Calu3 (cell line): ENCODE measurements at places on chromosomes 7 and 10.
A peak's percentile ranks its signal among the peaks of the same experiment; 100 is the strongest.

DNA sequence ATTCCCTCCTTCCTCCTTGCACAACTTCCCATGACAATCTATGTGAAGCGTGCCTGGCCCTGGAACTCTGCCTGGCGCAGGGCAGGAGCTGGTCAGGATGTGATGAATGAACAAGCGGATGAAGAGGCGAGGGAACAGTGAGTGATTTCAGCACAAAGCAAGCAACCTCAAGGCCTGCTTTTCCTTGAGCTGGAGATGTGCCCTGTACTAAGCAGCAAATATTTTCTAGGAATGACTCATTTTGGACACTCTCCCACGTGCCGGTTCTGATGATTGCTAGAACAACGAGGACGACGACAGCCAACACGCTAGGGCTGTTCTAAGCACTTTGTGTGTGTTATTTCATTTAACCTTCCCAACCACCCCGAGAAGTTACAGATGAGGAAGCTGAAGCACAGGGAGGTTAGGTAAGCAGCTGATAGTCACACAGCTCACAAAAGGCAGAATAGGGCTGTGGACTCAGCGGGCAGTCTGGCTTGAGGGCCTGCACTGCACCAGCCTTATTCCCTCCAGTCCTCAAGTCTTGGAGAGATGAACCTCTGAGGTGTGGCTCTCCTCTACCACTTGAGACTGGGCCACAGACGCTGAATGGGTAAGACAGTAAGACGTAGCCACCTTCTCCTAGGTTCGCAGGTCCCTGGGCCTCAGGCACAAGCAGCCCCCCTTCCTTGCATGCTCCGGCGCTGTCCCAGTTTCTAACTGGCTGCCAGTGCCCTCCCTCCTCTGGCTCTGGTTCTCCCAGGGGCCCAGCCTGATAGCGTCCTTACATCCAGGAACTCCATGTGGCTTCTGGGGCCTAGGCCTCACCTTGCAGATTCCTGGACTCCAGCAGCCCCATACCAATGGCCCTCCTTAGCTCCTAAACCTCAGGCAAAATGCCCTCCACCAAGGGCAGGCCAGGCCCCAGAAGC is 59.0 kb downstream of the YKT6 start:
- no peak for DNase-seq

DNA sequence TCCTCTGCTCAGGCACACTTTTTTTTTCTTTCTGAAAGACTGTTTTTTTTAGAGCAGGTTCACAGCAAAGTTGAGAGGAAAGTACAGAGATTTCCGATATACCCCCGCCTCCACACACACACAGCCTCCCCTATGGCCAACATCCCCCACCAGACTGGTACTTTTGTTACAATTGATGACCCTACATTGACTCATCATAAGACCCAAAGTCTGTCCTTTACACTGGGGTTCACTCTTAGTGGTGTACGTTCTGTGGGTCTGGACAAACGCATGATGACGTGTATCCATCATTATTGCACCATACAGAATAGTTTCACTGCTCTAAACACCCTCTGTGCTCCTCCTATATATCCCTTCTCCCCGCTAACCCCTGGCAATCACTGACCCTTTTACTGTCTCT is 107.7 kb downstream of the RBM20 start:
- DNase-seq, result no peak

GRCh38 chr10:129170812-129171211 is 296.2 kb upstream of the MGMT start:
- DNase-seq, result no peak

- DNase-seq, result peak; percentile 31
Observed at GRCh38 chr7:113289140-113289740, 170.9 kb upstream of the SMIM30 start.

- DNase-seq, result peak; percentile 86
Observed at GRCh38 chr7:41696323-41696916, 6.5 kb downstream of the INHBA start.
